IPS DF 6.9 (cell line): ENCODE measurements at places on chromosomes 2 and 18.

- no peak for DNase-seq
Measured at GRCh38 chr18:77897606-77898005, 648.0 kb downstream of the GALR1 start.

- no peak for DNase-seq
Measured at GRCh38 chr2:3223080-3223923, 154.3 kb downstream of the EIPR1 start.

DNA sequence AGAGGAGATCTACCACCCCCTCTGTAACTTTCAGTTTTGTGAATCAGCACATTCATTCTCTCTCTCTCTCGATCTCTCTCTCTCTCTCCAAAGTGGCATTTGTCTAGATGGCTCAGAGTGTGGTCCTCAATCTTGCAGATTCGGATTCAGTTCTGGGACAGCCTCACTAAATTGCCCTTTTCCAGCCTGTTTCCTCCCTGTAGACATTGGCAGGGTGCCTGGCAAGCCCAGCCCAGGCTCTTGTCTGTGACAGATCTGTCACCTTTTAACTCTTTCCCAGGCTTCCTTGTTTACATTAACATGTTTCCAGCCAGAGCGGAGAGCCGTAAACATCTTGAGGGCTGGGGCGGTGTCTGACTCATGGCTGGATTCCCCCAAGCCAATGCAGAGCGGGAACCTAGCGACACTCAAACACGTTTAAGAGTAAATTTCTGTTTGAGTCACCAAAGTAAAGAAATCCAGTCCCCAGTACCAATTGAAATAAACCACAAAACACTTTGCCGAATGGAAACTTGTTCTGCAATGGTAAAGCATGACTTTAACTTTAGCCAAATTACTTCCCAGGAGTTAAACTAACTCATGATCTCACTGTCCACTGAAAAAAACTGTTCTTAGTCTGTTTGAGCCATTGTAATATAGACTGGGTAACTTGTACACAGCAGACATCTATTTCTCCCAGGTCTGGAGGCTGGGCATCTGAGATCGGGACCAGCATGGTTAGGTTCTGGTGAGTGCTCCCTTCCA lies 6.6 kb upstream of the CYP27C1 start:
- DNase-seq: no peak

GRCh38 chr2:37637190-37637860 lies 34.1 kb downstream of the CDC42EP3 start:
- DNase-seq: no peak

GRCh38 chr2:63740943-63741342 lies 100.8 kb upstream of the UGP2 start:
- no peak for DNase-seq

DNA sequence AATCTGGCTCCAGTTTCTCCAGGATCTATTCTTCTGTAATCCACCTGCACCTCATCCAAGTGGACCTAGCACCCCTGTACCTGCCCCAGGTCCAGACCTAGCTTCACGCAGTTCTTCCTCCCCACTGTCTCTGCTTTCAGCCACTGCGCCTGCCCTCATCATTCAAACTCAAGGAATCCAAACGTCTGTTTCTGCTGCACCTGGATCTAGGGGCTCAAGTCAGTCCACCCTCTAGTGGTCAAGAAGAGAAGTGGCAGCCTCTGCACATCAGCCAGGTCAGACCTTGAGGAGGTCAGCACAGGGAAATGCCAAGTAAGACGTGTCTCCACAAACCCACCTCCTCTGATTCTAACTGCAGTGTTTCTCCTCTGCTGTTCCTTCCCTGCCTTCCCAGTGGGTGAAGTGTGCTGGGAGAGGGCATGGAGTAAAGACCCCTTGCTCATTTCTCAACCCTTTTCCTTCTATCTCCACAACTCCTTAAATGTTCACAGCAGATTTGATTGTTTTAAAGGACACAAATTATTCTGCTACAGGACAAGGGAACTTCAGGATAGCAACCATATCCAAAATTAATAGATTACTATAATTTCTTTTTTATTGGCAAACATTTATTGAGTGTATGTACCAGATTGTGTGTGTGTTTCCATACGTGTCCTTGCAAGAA lies 8.6 kb upstream of the RNF152 start:
- DNase-seq: no peak

DNA sequence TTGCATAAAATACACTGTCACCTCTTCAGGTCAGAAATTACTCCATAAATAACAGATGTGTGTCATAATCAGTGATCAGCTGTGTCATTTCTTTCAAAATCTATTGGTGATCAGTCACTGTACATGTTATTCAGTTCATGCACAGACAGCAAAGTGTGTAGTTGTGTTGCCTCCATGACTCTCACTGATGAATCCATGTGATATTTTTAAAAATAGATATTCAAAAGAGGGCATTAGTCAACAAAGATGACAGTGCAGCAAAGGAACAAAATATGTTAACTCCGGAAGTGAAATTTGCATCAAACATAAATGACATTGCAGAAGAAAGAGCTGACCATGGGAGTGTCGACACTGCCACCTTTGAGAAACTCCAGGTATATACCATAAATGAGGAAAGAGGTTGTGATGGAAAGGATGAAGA lies 17.1 kb upstream of the MCM6 start:
- no peak for DNase-seq

GRCh38 chr2:85162746-85163301 lies 29.6 kb downstream of the TCF7L1 start:
- no peak for DNase-seq

DNA sequence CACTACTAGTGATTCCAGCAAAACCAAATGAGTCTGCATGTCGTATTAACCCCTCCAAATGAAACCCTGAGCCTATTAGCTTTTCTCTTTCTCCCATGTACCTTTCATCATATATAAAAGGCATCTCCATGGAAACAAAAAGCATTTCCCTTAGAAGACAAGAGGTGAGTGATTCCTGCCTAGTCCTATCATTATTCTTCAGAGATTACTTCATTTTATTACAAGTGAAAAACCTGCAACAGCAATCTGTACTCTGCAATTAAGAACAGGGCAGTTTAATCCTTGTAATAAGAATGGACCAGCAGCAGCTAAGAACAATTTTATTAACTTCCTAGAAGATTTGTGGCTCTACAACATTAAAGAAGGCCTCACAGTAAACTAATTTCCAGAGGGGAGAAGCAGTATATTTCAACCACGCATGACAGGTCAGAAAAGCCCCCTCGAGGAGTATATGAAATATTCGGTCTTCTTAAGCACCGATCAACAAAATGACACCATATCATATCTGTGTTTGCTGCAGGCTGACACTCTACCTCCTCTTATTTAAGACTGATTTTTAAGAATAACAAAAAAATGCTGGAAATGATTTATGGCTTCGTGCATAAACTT lies 132.3 kb upstream of the TFPI start:
- no peak for DNase-seq

DNA sequence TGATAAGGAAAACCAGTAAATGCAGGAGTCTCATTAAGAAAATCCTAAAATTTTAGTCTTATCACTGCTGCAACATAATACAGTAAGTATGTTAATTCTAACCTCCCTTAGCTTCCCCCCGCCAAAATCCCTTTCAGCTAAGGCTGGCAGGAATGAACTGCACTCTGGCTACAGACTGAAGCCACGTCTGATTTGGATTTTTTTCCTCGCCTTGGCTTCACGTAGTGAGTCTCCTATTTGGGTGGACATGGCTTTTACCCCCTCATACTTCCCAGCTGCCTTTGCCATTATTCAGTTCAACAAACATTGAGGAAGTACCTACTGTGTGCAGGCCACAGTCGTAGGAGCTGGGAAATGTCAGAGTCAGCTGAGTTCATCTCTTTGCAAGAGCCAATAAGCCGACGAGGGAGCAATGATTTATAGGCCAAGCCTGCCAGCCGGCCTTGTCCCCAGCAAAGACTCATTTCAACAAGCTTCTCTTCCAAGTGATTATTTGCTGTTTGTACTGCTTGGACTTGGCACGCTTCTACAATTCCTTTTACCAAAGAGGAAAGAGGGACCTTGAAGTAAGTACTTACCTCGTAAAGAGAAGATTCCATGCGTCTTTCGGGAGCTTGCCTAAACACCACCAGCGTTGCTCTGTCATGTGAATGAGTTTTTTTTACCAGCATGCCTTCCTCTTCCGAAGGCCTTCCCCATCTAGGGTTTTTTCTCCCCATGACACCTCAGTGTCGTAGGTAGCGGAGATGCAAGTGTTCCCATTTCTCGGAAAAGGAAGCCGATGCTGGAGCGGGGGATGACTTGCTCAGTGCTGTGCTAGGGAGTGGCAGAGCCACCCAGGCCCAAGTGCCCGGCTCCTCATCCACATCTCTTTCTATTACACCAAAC lies 138.6 kb downstream of the KLHL29 start:
- DNase-seq: no peak

DNA sequence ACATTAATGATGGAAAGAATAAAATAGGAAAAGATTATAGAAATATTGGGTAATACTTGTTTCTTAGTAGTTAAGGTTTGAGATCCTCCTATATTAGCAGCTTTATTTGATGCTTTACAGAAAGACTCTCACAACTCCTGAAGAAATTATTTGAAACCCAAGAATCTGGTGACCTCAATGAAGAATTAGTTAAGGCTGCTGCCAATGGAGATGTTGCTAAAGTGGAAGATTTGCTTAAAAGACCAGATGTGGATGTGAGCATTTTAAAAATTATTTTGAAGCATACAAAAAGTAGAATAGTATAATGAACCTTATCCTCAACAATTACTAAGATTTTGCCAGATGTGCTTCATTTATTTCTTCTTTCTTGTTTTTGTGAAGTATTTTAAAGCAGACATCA lies 59.1 kb downstream of the MIB1 start:
- DNase-seq: no peak

DNA sequence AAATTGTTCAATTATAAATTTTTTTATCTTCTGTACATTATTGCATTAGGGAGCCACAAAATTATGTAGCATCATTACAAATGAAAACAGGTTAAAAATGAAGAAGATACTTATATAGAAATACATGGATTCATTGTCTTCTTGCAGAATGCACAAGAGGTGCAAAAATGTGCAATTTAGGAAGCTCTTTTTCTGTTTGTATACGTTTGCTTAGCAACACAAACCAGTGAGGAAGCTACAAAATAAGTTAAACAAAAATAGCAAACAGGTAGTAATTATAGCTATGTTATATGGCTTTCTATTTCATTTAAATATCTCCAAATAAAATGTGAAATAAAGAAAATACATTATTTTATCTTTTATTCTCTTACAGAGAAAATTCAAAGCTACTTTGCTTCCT lies 177.6 kb upstream of the SESTD1 start:
- no peak for DNase-seq

DNA sequence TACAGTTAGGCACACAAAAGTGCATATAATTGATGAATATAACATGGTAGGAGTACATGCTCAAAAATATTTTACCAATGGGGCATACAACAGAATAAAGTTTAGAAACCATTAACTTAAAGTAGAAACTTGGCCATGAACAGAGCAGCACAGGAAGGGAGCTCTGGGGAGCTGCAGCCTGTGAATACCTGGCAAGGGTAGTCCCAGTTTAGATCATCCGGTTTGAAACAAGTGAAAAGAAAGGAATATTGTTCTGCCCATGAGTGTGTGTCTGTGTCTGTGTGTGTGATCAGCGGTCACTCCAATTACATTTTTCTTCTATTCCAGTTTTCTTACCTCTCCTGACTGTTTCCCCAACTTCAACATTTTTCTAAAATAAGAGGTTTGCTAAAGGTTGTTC lies 233.0 kb downstream of the ALK start:
- no peak for DNase-seq

- DNase-seq: no peak
Measured at GRCh38 chr2:65175894-65176530, 46.1 kb upstream of the RAB1A start.

- no peak for DNase-seq
Measured at GRCh38 chr2:47193607-47194006, 38.5 kb upstream of the STPG4 start.
